Activated CD4-positive, alpha-beta T cell treated with anti-CD3 and anti-CD28 coated beads for 36 hours (primary cell): ENCODE measurements at places on chromosomes 7 and 10.
A peak's percentile ranks its signal among the peaks of the same experiment; 100 is the strongest.

- H3K4me1 ChIP-seq = no peaks in the 10 kb centered on the region
- H3K36me3 ChIP-seq = no peaks in the 10 kb centered on the region
- H3K27me3 ChIP-seq = no peaks in the 10 kb centered on the region
- DNase-seq = no peak
These were observed 271.9 kb downstream of the PLXDC2 start for GRCh38 chr10:20088061-20088701.

- no peak for DNase-seq
- H3K4me3 ChIP-seq = no peak overlapping the region
- H3K36me3 ChIP-seq = no peaks in the 10 kb centered on the region
- H3K4me1 ChIP-seq = no peaks in the 10 kb centered on the region
These were observed 402.9 kb downstream of the PHF14 start for GRCh38 chr7:11376529-11376928.

DNA sequence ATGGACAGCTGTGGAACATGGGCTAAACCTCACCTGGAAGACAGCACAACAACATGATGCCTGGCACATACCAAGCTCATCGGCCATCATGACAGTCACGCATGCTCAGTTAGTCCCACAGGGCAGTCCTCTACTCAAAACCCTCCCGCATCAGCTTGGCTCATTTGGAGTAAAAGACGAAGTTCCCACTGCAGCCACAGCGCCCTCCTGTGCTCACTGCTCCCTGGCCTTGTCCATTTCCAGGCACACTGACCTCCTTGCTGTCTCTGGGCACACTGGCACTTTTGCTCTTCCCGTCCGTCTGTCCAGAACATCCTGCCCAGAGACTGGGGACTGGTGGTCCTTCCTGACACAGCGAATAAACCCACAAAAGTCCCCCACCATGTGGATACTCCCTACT is 66.2 kb downstream of the LARP4B start:
- peaks cover 11% of the 10 kb centered on the region for H3K4me1 ChIP-seq
- H3K36me3 ChIP-seq = peaks cover 55% of the 10 kb centered on the region
- H3K27me3 ChIP-seq = no peaks in the 10 kb centered on the region
- peak overlapping the region; percentile 9 for H3K27ac ChIP-seq
- no peak overlapping the region for H3K4me3 ChIP-seq

DNA sequence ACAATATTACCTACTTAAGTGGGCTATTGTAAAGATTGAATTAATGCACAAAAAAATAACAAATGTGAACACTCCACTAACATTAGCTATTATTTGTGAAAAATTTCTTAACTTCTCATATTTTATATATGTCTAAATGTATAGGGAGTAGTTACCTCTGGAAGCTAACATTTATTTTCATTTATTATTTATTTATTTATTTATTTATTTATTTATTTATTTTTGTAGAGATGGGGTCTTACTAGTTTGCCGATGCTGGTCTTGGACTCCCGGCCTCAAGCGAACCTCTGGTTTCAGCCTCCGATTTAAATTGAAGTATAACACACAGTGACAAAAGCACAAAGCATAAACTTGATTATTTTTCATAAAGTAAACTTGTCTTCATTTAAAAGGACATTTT is 5.1 kb upstream of the SPOCK2 start:
- no peaks in the 10 kb centered on the region for H3K27me3 ChIP-seq
- no peak overlapping the region for H3K27ac ChIP-seq
- H3K36me3 ChIP-seq = peaks cover 27% of the 10 kb centered on the region
- no peak for DNase-seq
- H3K4me3 ChIP-seq = no peak overlapping the region

DNA sequence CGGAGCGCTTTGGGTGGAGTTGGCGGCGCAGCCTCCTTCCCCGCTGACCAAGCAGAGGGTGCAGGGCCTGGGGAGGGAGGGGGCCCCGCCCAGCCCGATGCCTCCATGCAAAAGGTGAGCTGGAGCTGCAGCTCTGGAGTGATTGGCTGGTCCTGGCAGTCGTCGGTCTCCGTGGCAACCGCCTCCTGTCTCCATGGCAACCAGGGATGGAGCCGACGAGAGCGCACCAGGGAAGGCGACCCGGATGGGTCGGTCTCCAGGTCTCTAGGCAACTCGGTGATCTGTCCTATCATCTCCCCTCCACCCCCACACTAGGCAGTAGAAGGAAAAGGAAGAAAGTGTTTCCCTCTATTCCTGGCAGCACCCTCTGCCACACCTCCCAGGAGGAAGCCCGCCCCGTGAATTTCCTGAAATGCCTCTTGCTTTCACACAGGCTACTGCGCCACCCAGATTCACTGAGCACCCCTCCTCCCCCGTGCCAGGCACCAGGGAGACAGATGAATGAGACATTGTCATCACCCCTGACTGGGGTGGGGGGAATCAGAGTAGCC is 647 bp upstream of the NACAD start:
- H3K4me1 ChIP-seq = peaks cover 5% of the 10 kb centered on the region
- H3K27me3 ChIP-seq = peaks cover 8% of the 10 kb centered on the region

DNA sequence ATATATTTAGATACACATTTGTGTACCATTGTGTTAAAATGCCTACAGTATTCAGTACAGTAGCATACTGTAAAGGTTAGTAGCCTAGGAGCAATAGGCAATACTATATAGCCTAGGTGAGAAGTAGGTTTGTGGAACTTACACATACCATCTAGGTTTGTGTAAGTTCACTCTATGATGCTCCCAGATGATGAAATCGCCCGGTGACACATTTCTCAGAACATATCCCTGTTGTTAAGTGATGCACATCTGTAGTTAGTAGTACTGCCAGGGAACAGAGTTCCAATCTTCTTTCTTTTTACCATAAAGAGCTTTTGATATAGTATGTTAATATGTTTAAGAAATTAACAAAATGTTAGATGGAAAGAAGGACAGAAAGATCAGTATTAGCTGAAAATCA is 138.2 kb downstream of the SNX13 start:
- H3K27ac ChIP-seq = no peak overlapping the region
- DNase-seq = peak; percentile 24
- H3K36me3 ChIP-seq = peaks cover 40% of the 10 kb centered on the region
- H3K27me3 ChIP-seq = no peaks in the 10 kb centered on the region
- no peak overlapping the region for H3K4me3 ChIP-seq

GRCh38 chr7:149714910-149715471 is 58.4 kb downstream of the ZNF467 start:
- DNase-seq = no peak
- H3K4me1 ChIP-seq = peaks cover 27% of the 10 kb centered on the region
- H3K27ac ChIP-seq = peak overlapping the region; percentile 87

GRCh38 chr7:130419658-130420057 is 21.2 kb downstream of the CEP41 start:
- H3K27ac ChIP-seq = peak overlapping the region; percentile 68
- peaks cover 68% of the 10 kb centered on the region for H3K4me1 ChIP-seq
- H3K36me3 ChIP-seq = peaks cover 2% of the 10 kb centered on the region
- no peaks in the 10 kb centered on the region for H3K27me3 ChIP-seq
- peak; percentile 24 for DNase-seq

GRCh38 chr10:44858988-44859387 is 52.1 kb upstream of the TMEM72 start:
- H3K4me1 ChIP-seq = peaks cover 5% of the 10 kb centered on the region
- DNase-seq = no peak
- H3K4me3 ChIP-seq = no peak overlapping the region
- H3K27ac ChIP-seq = no peak overlapping the region
- no peaks in the 10 kb centered on the region for H3K36me3 ChIP-seq

DNA sequence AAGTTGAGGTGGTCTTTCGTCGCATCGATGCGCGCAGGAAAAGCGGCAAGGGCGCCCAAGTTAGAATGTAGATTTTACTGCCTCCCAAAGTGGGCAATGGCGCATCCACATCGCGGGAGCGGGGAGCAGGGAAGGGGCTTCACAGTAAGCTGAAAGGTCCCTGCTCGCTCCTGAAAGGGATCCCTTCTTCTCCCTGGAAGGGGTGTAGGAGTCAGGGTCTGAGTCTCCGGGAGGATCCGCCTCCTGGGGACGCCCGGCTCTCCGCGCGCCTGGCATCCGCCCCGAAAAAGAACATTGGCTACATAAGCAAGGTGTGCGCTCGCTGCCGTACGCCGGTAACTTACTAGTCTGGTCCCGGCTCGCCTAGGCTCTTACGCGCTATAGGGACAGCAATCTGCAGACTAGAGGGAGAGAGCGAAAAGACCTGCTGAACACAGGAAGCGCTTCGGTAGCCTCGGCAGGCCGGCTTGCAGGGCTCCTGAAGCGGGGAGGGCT is 804 bp downstream of the UNC5B start:
- no peak overlapping the region for H3K27ac ChIP-seq
- H3K27me3 ChIP-seq = peaks cover 54% of the 10 kb centered on the region
- peak overlapping the region; percentile 39 for H3K4me3 ChIP-seq
- H3K4me1 ChIP-seq = peaks cover 12% of the 10 kb centered on the region

GRCh38 chr7:106050002-106050745 is 61.9 kb downstream of the SYPL1 start:
- no peak overlapping the region for H3K4me3 ChIP-seq
- H3K27ac ChIP-seq = no peak overlapping the region
- no peaks in the 10 kb centered on the region for H3K27me3 ChIP-seq
- H3K4me1 ChIP-seq = no peaks in the 10 kb centered on the region
- DNase-seq = no peak
- H3K36me3 ChIP-seq = no peaks in the 10 kb centered on the region

GRCh38 chr10:124534231-124534798 is 72.7 kb downstream of the LHPP start:
- no peak overlapping the region for H3K27ac ChIP-seq
- no peaks in the 10 kb centered on the region for H3K27me3 ChIP-seq
- H3K36me3 ChIP-seq = no peaks in the 10 kb centered on the region
- H3K4me1 ChIP-seq = peaks cover 4% of the 10 kb centered on the region
- peak; percentile 70 for DNase-seq

DNA sequence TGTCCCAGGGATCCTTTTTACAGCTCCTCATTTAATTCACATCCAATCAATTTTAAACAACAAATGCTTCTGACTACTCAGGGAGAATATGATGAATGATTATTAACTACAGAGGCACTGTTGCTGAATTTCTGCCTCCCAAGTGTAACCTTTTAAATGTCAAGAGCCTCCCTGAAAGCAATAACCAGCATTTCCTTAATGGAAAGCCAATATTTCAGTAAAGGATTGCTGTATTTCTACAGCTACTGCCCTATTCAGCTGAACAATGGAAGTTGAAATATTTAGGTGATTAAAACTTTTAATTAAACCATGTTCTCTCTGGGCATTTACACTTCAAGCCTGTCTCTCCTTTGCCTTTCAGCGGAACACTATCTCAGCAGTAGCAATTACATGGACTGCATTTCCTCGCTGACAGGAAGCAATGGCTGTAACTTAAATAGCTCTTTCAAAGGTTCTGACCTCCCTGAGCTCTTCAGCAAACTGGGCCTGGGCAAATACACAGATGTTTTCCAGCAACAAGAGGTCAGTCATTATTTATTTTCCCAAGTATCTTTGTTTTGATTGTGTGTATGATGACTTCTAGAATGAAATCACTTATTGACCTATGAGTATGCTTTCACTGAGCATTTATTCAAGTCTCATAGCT is 304.7 kb downstream of the BICC1 start:
- H3K36me3 ChIP-seq = no peaks in the 10 kb centered on the region
- no peaks in the 10 kb centered on the region for H3K4me1 ChIP-seq
- no peak overlapping the region for H3K27ac ChIP-seq
- peaks cover 3% of the 10 kb centered on the region for H3K27me3 ChIP-seq
- H3K4me3 ChIP-seq = no peak overlapping the region

DNA sequence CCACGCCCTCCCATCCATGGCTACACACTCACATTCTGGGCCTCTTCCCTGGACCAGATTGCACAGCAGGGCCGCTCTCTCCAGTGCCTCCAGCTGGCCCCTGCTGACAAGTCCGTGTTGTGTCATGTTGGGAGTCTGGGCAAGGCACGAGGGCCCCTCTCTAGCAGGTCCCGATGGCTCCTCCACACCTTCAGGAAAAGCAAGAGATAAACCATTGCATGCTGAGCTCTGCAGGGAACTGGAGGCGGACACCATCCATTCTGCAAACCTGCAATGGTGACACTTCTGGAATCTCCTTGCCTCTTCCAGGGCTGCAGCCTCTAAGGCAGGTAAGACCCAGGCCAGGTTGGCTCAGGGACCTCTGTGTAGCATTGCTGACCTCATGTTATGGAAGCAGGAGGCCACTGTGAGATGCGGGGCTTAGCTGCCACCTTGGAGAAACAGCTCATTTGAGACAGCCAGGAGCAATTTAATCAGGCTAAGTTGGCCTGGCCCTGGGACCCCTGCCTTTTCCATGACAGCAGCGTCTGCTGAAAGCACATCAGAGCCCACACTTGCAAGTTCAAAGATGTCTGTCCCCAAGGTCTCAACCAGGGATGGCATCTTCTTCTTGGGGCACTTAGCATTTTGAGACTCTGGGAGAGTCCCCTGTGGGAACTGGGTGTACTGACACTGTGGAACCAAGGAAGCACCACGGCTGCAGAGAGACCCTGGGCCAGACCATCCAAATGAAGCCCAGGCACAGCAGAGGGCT is 34.2 kb upstream of the LEP start:
- H3K27ac ChIP-seq = no peak overlapping the region
- H3K4me1 ChIP-seq = peaks cover 1% of the 10 kb centered on the region
- peaks cover 21% of the 10 kb centered on the region for H3K27me3 ChIP-seq
- no peak for DNase-seq
- H3K4me3 ChIP-seq = no peak overlapping the region

- peaks cover 11% of the 10 kb centered on the region for H3K36me3 ChIP-seq
- peaks cover 14% of the 10 kb centered on the region for H3K4me1 ChIP-seq
- no peaks in the 10 kb centered on the region for H3K27me3 ChIP-seq
- no peak overlapping the region for H3K27ac ChIP-seq
- no peak overlapping the region for H3K4me3 ChIP-seq
- DNase-seq = no peak
These were observed 143.3 kb upstream of the KAT6B start for GRCh38 chr10:74683067-74683466.

GRCh38 chr7:25944777-25945515 is 207.1 kb upstream of the NFE2L3 start:
- no peak for DNase-seq
- no peak overlapping the region for H3K27ac ChIP-seq
- H3K4me3 ChIP-seq = no peak overlapping the region
- no peaks in the 10 kb centered on the region for H3K36me3 ChIP-seq
- H3K4me1 ChIP-seq = peaks cover 24% of the 10 kb centered on the region

DNA sequence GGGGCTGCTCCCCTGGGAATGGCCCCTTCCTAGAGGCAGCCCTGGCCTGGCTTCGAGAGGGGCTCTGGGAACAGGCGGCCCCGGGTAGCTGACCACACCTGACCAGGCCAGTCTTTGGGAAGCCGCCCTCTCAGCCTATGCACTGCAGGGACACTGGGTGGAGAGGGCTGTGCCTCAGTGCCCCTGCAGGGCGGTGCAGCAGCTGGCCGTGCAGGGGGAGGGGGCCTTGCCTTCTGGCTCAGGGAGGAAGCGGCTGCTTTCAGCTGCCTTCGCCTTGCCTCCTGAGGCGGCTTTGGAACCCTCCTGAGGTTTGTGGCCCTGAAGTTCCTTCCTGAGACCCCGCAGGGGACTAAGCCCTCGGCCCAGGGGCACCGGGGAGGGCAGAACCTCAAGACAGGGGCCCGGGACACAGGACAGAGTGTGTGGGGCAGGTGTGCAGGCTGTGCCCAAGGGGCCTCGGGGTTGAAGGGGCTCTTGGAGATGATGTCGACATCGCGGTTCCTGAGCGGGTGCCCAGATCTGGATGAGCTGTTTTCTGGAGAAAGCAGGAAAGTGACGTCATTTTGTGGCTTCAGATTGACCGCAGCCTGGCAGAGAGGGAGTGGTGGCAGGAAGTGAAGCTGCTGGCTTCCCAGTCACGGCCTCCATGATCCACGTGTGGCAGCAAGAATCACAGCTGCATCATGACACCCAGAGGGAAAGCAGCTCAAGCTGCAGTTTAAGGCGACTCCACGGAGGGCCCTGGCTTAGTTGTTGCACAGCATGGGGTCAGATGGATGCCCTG is 17.7 kb downstream of the ADAM8 start:
- peaks cover 13% of the 10 kb centered on the region for H3K36me3 ChIP-seq
- no peaks in the 10 kb centered on the region for H3K27me3 ChIP-seq
- H3K4me1 ChIP-seq = peaks cover 60% of the 10 kb centered on the region
- peak overlapping the region; percentile 67 for H3K4me3 ChIP-seq

- peak within 1 kb of the TSS; percentile 64 for H3K4me3 ChIP-seq
- peaks cover 25% of the 10 kb centered on the region for H3K27me3 ChIP-seq
- no peaks in the 10 kb centered on the region for H3K36me3 ChIP-seq
- no peaks in the 10 kb centered on the region for H3K4me1 ChIP-seq
- DNase-seq = peak; percentile 67
These were observed at the start of gene DYNC1I1 for GRCh38 chr7:95772298-95772770. DYNC1I1 (plus strand) TSS chr7:95772554; CDS start chr7:95804730, 32,176 bp downstream.
